Naive thymus-derived CD8-positive, alpha-beta T cell (primary cell): ENCODE measurements at places on chromosomes 12 and 14.

- H3K4me1 ChIP-seq: peaks cover 2% of the 10 kb centered on the region
- H3K4me3 ChIP-seq: no peak overlapping the region
- H3K36me3 ChIP-seq: no peaks in the 10 kb centered on the region
Observed at GRCh38 chr12:98002887-98003493, 512.4 kb upstream of the TMPO start.

GRCh38 chr14:59240356-59240755 is 51.9 kb downstream of the DAAM1 start:
- peaks cover 4% of the 10 kb centered on the region for H3K36me3 ChIP-seq
- DNase-seq: no peak
- H3K4me3 ChIP-seq: no peak overlapping the region
- peaks cover 25% of the 10 kb centered on the region for H3K4me1 ChIP-seq
- H3K27ac ChIP-seq: no peak overlapping the region
- no peaks in the 10 kb centered on the region for H3K27me3 ChIP-seq

DNA sequence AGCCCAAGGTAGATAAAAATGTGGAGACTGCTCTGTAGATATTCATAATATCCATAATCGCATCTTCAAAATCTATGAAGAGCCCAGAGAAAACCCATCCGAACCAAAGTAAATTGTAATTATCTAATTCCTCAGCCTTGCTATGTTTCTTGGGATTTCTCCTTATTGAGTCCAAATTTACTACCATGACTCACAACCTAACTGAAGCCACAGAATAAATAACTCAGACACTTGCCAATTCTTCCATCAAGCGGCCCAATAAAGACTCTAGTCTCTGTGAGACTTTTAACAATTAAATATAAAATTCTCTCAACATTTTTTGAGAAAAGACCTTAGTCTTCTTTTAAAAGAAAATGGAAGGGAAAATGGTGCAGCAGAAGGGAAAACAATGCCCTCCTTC is 409.8 kb downstream of the DAD1 start:
- H3K27ac ChIP-seq: no peak overlapping the region
- H3K36me3 ChIP-seq: no peaks in the 10 kb centered on the region
- no peak for DNase-seq
- no peaks in the 10 kb centered on the region for H3K27me3 ChIP-seq
- H3K4me1 ChIP-seq: peaks cover 30% of the 10 kb centered on the region

DNA sequence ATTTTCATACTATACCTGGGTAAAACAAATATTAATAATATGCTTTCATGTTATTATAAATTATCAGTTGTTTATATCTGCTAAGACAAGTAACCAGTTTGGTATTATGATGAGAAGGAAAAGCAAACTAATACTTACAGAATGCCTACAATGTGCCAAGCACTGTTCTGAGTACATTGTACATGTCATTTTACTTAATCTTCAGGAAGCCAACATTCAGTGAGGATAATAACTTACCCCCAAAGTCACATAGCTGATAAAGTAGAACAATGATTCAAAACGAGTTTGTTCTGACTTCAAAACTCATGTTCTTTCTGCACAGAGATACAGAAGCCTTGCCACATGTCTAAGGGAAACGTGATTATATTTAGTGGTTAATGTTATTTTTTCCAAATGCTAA is 89.0 kb upstream of the DIO2 start:
- no peaks in the 10 kb centered on the region for H3K4me1 ChIP-seq
- no peaks in the 10 kb centered on the region for H3K36me3 ChIP-seq
- H3K27ac ChIP-seq: no peak overlapping the region
- H3K27me3 ChIP-seq: no peaks in the 10 kb centered on the region

- H3K4me3 ChIP-seq: no peak overlapping the region
- no peaks in the 10 kb centered on the region for H3K36me3 ChIP-seq
- H3K4me1 ChIP-seq: no peaks in the 10 kb centered on the region
Observed at GRCh38 chr12:3550839-3551238, 59.8 kb downstream of the PRMT8 start.

- no peaks in the 10 kb centered on the region for H3K4me1 ChIP-seq
- peaks cover 7% of the 10 kb centered on the region for H3K27me3 ChIP-seq
- no peaks in the 10 kb centered on the region for H3K36me3 ChIP-seq
- no peak overlapping the region for H3K27ac ChIP-seq
- H3K4me3 ChIP-seq: no peak overlapping the region
- no peak for DNase-seq
Observed at GRCh38 chr12:77214136-77214535, 148.8 kb upstream of the E2F7 start.

GRCh38 chr12:27769142-27769673 is 10.8 kb upstream of the KLHL42 start:
- no peak overlapping the region for H3K4me3 ChIP-seq
- H3K36me3 ChIP-seq: no peaks in the 10 kb centered on the region
- no peaks in the 10 kb centered on the region for H3K27me3 ChIP-seq

GRCh38 chr12:113170926-113171325 is 14.4 kb downstream of the DDX54 start:
- H3K4me1 ChIP-seq: peaks cover 17% of the 10 kb centered on the region
- H3K27ac ChIP-seq: no peak overlapping the region

GRCh38 chr12:131783915-131784541 is 44.2 kb upstream of the MMP17 start:
- no peaks in the 10 kb centered on the region for H3K36me3 ChIP-seq
- no peaks in the 10 kb centered on the region for H3K4me1 ChIP-seq
- no peak for DNase-seq
- no peak overlapping the region for H3K27ac ChIP-seq
- no peaks in the 10 kb centered on the region for H3K27me3 ChIP-seq

DNA sequence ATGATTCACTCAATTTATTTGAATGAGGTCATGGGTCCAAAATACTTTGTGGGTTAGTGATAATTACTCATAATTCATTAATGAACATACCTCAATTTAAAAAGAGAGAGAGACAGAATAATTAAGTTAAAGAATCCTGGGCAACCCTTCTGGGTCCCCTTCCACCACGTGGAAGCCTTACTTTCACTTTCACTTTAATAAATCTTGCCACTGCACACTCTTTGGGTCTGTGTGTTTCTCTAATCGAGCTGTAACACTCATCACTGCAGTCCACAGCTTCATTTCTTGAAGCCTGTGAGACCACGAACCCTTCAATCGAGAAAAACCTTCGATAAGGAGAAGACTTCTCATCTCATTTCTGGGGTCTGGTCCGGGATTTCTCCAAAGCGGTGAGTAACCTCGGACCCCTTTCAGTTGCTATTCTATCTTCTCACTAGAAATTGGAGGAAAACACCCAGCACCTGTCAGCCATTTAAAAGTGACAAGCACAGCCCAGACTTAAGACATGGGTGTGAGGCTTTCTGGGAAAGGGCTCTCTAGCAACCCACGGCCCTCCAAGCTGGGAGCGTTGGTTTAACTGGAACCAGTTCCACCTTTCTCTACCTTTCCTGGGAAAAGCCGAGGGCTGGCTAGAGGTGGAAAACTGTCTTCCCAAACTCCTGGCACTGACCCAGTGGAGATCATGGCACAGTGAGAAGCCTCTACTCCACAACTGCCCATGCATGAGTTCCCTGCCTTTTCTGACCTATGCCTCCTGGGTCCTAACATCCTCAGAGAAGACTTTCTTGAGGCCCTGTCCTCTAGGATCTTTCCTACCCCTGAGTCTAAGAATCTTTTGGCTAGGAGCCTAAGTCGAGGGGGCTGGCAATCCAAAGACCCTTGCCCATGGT is 148.8 kb upstream of the ATF7IP start:
- H3K36me3 ChIP-seq: peaks cover 7% of the 10 kb centered on the region
- peak overlapping the region; percentile 69 for H3K4me3 ChIP-seq
- H3K27ac ChIP-seq: peak overlapping the region; percentile 68
- no peak for DNase-seq

DNA sequence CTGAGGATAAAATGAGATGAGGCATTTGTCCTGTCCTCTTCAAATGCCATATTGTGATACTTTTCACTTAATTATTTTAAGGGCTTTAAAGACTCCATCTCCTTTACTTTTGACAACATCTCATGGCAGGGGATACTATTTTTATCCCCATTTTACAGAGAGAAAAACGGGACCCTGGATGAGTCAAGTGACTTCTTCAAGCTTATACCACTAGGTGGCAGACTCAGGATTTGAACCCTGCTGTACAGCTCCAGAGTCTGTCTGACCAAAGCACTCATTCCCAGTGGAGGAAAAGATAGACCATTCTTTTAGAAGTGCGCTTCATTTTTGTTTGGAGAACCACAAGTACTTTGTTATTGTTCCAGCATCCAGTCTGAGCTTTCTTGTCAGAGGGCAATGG is 1.7 kb upstream of the SMOC1 start:
- H3K27ac ChIP-seq: no peak overlapping the region
- DNase-seq: no peak
- peaks cover 33% of the 10 kb centered on the region for H3K27me3 ChIP-seq
- H3K4me3 ChIP-seq: no peak overlapping the region

DNA sequence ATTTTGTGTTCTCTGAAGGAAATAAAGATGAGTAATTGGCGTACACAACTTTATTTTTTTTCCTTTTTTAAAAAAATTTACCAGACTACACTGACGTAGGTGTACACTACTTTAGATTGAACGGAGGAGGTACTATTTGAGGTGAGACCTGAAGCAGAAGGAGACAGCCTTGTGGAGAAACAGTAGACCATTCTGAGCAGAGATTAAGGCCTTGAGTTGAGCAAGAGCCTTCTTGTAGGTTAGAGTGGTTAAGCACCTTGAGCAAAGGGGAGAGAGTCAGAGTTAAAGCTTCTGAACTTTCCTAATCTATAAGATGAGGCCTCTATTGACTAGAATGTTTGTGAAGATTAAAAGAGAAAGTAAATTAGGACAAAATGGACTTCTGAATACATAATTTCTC is 2.5 kb downstream of the LEMD3 start:
- H3K36me3 ChIP-seq: no peaks in the 10 kb centered on the region
- peak overlapping the region; percentile 97 for H3K27ac ChIP-seq
- H3K4me3 ChIP-seq: peak overlapping the region; percentile 75
- peak; percentile 36 for DNase-seq
- peaks cover 34% of the 10 kb centered on the region for H3K4me1 ChIP-seq
- H3K27me3 ChIP-seq: no peaks in the 10 kb centered on the region

GRCh38 chr12:104520242-104520900 is 63.6 kb downstream of the CHST11 start:
- peaks cover 1% of the 10 kb centered on the region for H3K36me3 ChIP-seq
- no peak overlapping the region for H3K4me3 ChIP-seq
- no peak overlapping the region for H3K27ac ChIP-seq
- no peak for DNase-seq

DNA sequence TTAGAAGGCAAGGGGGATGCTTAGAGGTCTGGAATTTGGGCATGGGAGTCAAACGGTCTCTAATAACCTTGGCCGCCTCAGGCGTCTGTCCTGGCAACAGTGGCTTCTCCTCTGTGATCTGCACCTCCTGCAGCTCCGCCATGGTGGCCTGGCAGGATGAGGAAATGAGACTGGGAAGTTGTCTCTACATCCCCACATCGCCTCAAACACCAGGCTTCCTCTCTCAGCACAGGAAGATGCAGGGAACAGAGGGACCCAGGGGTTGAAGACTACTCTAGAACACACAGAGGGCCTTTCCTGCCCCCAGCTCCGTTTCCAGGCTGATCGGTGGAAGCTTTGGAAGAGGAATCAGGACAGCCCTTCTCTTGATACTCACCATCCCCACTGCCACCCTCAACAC is 1.7 kb downstream of the NDRG2 start:
- no peak for DNase-seq
- H3K4me1 ChIP-seq: peaks cover 21% of the 10 kb centered on the region
- peak overlapping the region; percentile 71 for H3K4me3 ChIP-seq

DNA sequence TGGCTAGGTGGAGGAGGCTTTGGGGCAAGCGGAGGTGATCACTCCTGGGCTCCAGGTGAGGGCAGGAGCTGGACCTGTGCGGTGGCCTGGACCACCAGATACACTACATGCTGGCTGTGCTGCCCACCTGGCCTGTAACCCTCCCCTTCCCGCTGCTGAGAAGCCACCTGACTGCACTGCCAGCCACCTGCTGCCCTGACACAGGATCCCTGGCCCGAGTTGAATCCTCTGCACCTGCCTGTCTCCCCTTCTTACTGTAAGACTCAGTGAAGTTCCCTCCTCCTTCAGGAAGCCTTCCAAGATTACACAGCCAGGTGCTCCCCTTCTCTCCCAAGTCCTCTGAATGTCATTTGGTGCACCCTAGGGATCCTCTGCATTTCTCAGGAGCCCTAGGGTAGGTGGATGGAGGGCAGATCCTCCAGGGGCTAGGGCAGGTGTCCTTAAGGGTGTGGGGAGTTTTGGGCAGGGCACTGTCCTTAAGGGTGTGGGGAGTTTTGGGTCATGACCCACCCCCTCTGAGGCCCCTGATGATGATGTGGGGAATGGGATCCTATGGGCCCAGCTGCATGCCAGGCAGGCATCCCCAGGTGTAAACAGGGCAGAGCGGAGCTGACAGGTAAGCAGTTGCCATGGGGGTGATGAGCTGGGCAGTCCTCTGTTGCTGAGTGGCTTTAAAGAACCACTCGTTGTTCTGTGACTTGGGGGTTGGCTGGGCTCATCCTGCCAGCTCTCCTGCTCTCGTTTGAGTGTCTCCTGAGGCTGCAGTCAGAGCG is 6.7 kb upstream of the MTA1 start:
- no peaks in the 10 kb centered on the region for H3K36me3 ChIP-seq
- peak overlapping the region; percentile 44 for H3K4me3 ChIP-seq
- no peak overlapping the region for H3K27ac ChIP-seq
- H3K4me1 ChIP-seq: peaks cover 19% of the 10 kb centered on the region

- H3K36me3 ChIP-seq: no peaks in the 10 kb centered on the region
- no peak for DNase-seq
- H3K4me3 ChIP-seq: no peak overlapping the region
- peaks cover 34% of the 10 kb centered on the region for H3K27me3 ChIP-seq
- peaks cover 2% of the 10 kb centered on the region for H3K4me1 ChIP-seq
Observed at GRCh38 chr12:5628501-5628900, 196.6 kb downstream of the NTF3 start.

GRCh38 chr12:51907856-51908425 is 637 bp downstream of the ACVRL1 start:
- no peak overlapping the region for H3K4me3 ChIP-seq
- H3K27ac ChIP-seq: no peak overlapping the region
- H3K4me1 ChIP-seq: no peaks in the 10 kb centered on the region
- DNase-seq: peak; percentile 42
- H3K36me3 ChIP-seq: no peaks in the 10 kb centered on the region

- H3K27me3 ChIP-seq: peaks cover 10% of the 10 kb centered on the region
- no peaks in the 10 kb centered on the region for H3K36me3 ChIP-seq
- H3K27ac ChIP-seq: no peak overlapping the region
- peaks cover 26% of the 10 kb centered on the region for H3K4me1 ChIP-seq
- DNase-seq: no peak
Observed at GRCh38 chr12:10725003-10725402, 1.9 kb upstream of the YBX3 start.

GRCh38 chr14:52879958-52880357 is 70.9 kb downstream of the FERMT2 start:
- H3K4me1 ChIP-seq: no peaks in the 10 kb centered on the region
- no peak for DNase-seq

GRCh38 chr14:67429510-67430205 is 17.7 kb upstream of the PLEK2 start:
- H3K36me3 ChIP-seq: no peaks in the 10 kb centered on the region
- H3K4me1 ChIP-seq: no peaks in the 10 kb centered on the region
- no peak for DNase-seq
- H3K4me3 ChIP-seq: no peak overlapping the region
- peaks cover 8% of the 10 kb centered on the region for H3K27me3 ChIP-seq
- H3K27ac ChIP-seq: no peak overlapping the region

- no peak for DNase-seq
- no peaks in the 10 kb centered on the region for H3K4me1 ChIP-seq
- no peaks in the 10 kb centered on the region for H3K27me3 ChIP-seq
- no peak overlapping the region for H3K4me3 ChIP-seq
- H3K36me3 ChIP-seq: no peaks in the 10 kb centered on the region
Observed at GRCh38 chr14:33848706-33849454, 102.0 kb downstream of the EGLN3 start.

- peaks cover 15% of the 10 kb centered on the region for H3K4me1 ChIP-seq
- H3K27ac ChIP-seq: no peak overlapping the region
- H3K4me3 ChIP-seq: peak overlapping the region; percentile 92
- no peak for DNase-seq
- H3K27me3 ChIP-seq: peaks cover 34% of the 10 kb centered on the region
Observed at GRCh38 chr12:25960143-25960542, 1.7 kb downstream of the RASSF8 start.
